B cell (primary cell): ENCODE measurements at places on chromosomes 13 and 19. TPM values are rescaled to one million over a fixed set of nuclear protein-coding genes. Genes with fewer than 3 reads are reported as not detected.
A peak's percentile ranks its signal among the peaks of the same experiment; 100 is the strongest.

Gene PLK5
- total RNA-seq = not detected in 2 replicates

DNA sequence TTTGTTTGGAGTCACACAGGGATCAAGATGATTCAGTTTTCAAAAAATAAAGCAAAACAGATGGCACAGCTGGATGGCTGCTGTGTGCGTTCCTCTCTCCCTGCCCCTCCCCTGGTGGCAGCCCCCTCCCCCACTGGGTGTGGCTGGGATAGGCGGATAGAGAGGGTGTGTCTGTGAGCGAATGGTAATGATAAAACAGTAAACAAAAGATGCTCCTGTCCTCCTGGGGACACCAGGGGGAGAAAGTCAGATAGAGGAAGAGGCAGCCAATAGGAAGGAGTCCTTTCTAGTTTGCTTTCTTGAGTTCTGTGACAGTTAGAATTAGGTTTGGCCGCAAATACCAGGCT is 6.5 kb downstream of the TMEM255B start:
- H3K4me3 ChIP-seq = no peak overlapping the region
- peaks cover 17% of the 10 kb centered on the region for H3K27me3 ChIP-seq
- no peaks in the 10 kb centered on the region for H3K36me3 ChIP-seq
- H3K27ac ChIP-seq = no peak overlapping the region
- no peaks in the 10 kb centered on the region for H3K4me1 ChIP-seq

- no peak overlapping the region for H3K4me3 ChIP-seq
- DNase-seq = no peak
- peak overlapping the region; percentile 73 for H3K27ac ChIP-seq
- peaks cover 14% of the 10 kb centered on the region for H3K36me3 ChIP-seq
- H3K27me3 ChIP-seq = peaks cover 4% of the 10 kb centered on the region
- H3K4me1 ChIP-seq = peaks cover 33% of the 10 kb centered on the region
Observed at GRCh38 chr19:45423033-45423588, 606 bp downstream of the ERCC1 start.

DNA sequence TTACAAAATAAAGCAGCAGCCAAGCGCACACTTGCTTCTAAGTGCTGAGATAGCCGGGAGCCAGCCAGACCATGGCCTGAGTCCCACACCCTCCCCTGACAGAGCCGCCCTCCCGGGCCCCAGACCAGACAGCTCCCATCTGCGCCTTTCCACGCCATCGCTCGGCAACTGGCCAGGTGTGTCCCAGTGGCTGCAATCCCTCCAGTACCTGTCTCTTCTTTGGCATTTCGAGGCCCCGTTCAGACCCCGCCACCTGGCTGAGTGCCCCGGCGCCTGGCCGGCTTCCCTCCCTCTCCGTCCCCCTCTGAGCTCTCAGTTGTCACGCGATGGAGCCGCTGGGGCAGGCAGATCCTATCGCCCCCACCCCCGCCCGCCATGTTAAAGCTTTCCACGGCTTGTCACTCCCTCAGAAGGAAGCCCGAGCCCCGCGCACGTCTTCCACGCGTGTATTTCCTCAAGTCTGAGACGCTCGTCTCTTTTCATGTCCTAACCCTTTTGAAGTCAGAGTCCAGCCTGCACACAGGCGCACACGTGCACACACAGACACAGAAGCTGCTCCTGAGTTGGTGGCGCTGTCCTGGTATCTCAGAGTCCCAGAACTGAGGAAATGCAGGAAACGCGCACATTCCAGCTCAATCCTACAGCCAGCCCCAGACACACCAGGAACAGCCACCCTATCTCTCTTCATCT is 7.9 kb downstream of the MLLT1 start:
- no peak for DNase-seq
- H3K27ac ChIP-seq = no peak overlapping the region
- H3K4me1 ChIP-seq = no peaks in the 10 kb centered on the region
- H3K36me3 ChIP-seq = no peaks in the 10 kb centered on the region

Gene ATP1A3
- 3.4 and 3.8 TPM in 2 replicates for total RNA-seq

Gene SEMA6B
- 0.42 and 0.46 TPM in 2 replicates for total RNA-seq

Gene DEDD2
- total RNA-seq = 52.8 and 59.5 TPM in 2 replicates

Gene CEACAM6
- total RNA-seq = not detected in 2 replicates

- H3K36me3 ChIP-seq = peaks cover 20% of the 10 kb centered on the region
- no peaks in the 10 kb centered on the region for H3K27me3 ChIP-seq
- DNase-seq = peak; percentile 80
- H3K4me3 ChIP-seq = peak overlapping the region; percentile 94
- peaks cover 67% of the 10 kb centered on the region for H3K4me1 ChIP-seq
Observed at GRCh38 chr19:662207-662961, 630 bp downstream of the RNF126 start.

GRCh38 chr13:68292601-68293000 is 1062.5 kb upstream of the PCDH9 start:
- no peak overlapping the region for H3K4me3 ChIP-seq
- H3K4me1 ChIP-seq = no peaks in the 10 kb centered on the region
- DNase-seq = no peak
- H3K36me3 ChIP-seq = no peaks in the 10 kb centered on the region
- H3K27ac ChIP-seq = no peak overlapping the region
- H3K27me3 ChIP-seq = no peaks in the 10 kb centered on the region

DNA sequence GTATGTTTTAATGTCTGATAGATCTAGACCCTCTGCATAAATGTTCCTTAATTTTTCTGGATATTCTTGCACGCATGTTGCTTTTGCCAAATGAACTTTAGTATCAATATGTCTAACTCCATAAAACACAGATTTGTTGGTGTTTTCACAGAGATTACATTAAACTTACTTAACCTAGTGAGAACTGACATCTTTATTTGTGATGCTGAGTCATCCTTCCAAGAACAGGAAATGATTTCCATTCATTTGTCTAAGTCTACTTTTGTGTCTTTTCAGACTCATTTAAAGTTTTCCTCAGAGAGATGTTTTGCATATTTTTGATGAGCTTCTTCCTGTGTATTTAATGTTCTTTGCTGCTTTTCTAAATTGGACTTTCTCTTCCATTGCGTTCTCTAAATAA is 184.0 kb downstream of the SLC7A1 start:
- H3K4me1 ChIP-seq = no peaks in the 10 kb centered on the region
- DNase-seq = no peak
- H3K36me3 ChIP-seq = no peaks in the 10 kb centered on the region
- no peaks in the 10 kb centered on the region for H3K27me3 ChIP-seq
- no peak overlapping the region for H3K27ac ChIP-seq

DNA sequence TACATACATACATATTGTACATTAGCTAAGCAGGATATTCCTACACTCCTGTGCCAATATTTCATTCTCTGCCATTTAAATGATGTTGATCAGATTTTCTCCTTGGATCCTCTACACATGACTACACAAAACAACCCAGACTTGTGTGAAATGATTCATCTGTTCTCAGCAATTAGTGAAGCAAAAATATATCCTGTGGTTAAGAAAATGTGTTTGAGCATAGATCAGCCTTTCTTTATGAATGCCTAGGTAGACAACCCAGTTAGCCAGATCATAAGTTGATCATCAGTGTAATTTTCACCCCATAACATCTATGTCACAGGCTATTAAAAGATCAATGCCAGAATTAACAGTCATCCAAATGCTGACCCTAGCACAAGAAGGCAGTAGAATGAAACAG is 275.2 kb upstream of the EDNRB start:
- H3K27ac ChIP-seq = no peak overlapping the region
- no peaks in the 10 kb centered on the region for H3K4me1 ChIP-seq
- H3K4me3 ChIP-seq = no peak overlapping the region
- DNase-seq = no peak

Gene TPM4
- total RNA-seq = 127 TPM in 2 replicates

Gene F7
- total RNA-seq = not detected in 2 replicates

Gene KLF5
- 0.87 and 0.94 TPM in 2 replicates for total RNA-seq

DNA sequence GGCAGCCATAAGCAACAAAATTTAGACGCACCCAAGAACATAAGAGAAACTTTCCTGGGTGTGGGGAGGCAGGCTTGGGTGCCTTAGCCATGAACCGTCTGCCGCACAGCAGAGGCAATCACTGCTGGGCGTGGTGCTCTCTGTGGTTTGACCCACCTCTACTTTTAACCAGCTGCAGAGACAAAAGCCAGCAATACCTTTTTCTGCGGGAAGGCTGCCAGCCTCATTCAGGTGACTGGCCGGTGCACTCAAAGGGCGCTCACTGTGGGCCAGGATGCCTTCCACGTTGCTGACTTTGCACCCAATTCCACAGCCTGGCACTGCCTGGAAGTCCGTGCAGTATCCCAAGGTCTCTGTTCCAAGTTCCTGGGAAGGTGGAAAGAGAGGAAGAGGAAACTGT is 69.1 kb downstream of the ATP7B start:
- no peak overlapping the region for H3K27ac ChIP-seq
- no peak overlapping the region for H3K4me3 ChIP-seq
- H3K27me3 ChIP-seq = no peaks in the 10 kb centered on the region
- DNase-seq = no peak
- no peaks in the 10 kb centered on the region for H3K4me1 ChIP-seq

DNA sequence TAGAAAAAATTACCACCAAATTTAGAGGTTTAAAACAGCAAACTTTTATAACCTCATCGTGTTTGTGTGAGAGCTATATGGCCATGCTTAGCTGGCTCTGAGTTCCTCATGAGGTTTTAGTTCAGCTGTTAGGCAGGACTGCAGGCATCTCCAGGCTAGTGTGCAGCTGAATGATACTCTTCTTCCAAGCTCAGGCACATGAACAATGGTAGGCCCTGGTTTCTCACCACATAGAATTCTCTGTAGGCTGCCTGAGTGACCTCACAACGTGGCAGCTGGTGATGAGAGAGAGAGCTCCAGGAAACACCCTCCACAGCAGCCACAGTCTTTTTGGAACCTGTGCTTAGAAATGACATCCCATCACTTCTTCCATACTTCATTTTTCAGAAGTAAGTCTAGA is 540.6 kb upstream of the MIR17HG start:
- no peak for DNase-seq
- H3K4me3 ChIP-seq = no peak overlapping the region
- no peaks in the 10 kb centered on the region for H3K36me3 ChIP-seq
- H3K27ac ChIP-seq = no peak overlapping the region
- no peaks in the 10 kb centered on the region for H3K4me1 ChIP-seq
- H3K27me3 ChIP-seq = no peaks in the 10 kb centered on the region

DNA sequence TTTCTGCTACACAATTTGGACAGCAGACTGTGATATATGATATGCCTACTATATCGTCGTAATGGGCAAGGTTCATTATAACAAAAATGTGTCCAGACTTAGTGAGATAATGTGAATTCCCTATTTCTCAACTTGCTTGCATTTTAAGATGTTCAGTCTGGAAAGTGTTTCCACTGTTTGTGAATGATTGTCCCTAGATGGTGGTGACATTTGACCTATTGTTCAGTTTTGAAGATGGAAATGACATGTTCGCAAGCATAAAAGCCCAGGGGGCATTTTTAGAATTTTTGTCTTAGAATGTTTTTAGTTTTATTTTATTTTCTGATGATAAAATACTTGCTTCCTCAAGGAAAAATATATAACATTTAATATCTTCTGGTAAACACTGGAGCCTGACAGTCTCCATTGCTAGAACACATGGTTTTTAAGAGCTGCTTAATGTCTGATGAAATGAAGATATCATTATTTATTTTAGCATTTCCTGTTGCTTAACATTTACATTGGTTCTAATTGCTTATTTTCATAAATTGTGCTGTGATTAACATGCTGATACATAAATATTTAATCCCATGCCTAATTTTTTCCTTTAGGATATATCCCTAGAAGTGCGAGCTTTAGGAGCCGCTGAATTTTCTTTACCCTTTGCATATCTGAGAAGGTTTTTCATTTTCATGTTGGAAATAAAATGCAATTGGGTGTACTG is 27.1 kb downstream of the MBNL2 start:
- no peak overlapping the region for H3K4me3 ChIP-seq
- H3K27ac ChIP-seq = no peak overlapping the region
- no peak for DNase-seq
- no peaks in the 10 kb centered on the region for H3K4me1 ChIP-seq
- H3K27me3 ChIP-seq = no peaks in the 10 kb centered on the region

GRCh38 chr19:42440357-42441048 is 2.2 kb downstream of the CXCL17 start:
- peaks cover 7% of the 10 kb centered on the region for H3K4me1 ChIP-seq
- H3K27ac ChIP-seq = no peak overlapping the region
- H3K27me3 ChIP-seq = peaks cover 5% of the 10 kb centered on the region
- peak; percentile 83 for DNase-seq

Gene PSG7
- not detected in 2 replicates for total RNA-seq

DNA sequence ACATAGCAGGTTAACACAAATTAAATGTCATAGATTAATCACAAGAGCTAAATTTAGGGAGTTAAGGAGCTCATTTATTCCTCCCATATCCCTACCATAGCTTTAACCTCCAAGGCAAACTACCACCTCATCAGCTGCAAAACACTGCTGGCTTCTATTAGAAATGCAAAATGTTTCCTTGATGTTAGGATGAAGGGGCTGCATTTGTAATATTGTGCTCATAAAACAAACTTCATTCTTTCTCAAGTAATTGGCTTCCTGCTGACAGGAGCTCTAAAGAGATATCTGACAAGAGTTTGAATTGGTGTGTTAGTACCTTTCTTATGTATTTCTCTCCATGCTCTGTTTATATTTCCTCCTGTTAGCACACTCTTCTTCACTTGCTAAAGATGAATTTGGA is 152.1 kb downstream of the OLFM4 start:
- H3K4me3 ChIP-seq = no peak overlapping the region
- H3K4me1 ChIP-seq = no peaks in the 10 kb centered on the region
- DNase-seq = no peak
- H3K27me3 ChIP-seq = no peaks in the 10 kb centered on the region
- H3K36me3 ChIP-seq = no peaks in the 10 kb centered on the region

GRCh38 chr13:90438576-90438975 is 908.9 kb upstream of the MIR17HG start:
- no peaks in the 10 kb centered on the region for H3K4me1 ChIP-seq
- no peak overlapping the region for H3K4me3 ChIP-seq
- H3K27ac ChIP-seq = no peak overlapping the region
- no peaks in the 10 kb centered on the region for H3K36me3 ChIP-seq

Gene SIGLEC5
- total RNA-seq = 0.84 and 2.1 TPM in 2 replicates

DNA sequence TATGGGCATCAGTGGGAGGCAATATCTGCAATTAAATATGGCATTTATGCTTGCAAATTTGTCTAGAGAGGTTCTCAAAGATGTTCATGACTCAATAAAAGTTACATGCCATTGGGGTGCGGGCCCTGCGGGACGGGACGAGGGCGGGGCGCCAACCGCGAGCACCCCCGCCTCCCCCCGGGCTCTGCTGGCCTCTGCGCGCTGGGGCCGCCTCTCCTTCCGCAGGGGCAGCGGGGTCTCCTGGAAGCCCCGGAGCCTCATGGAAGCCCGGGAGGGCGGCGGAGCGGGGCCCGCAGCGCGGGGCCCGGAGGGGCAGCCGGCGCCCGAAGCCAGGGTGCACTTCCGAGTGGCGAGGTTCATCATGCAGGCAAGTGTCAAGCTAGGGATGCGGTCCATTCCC is 179.2 kb downstream of the TPTE2 start:
- no peak for DNase-seq
- H3K27me3 ChIP-seq = no peaks in the 10 kb centered on the region
- H3K4me1 ChIP-seq = no peaks in the 10 kb centered on the region
- H3K36me3 ChIP-seq = no peaks in the 10 kb centered on the region
- no peak overlapping the region for H3K4me3 ChIP-seq
- H3K27ac ChIP-seq = no peak overlapping the region
